ENCODE measurements at places on chromosomes 6 and 20. TPM values are rescaled to one million over a fixed set of nuclear protein-coding genes. Genes with fewer than 3 reads are reported as not detected.

DNA sequence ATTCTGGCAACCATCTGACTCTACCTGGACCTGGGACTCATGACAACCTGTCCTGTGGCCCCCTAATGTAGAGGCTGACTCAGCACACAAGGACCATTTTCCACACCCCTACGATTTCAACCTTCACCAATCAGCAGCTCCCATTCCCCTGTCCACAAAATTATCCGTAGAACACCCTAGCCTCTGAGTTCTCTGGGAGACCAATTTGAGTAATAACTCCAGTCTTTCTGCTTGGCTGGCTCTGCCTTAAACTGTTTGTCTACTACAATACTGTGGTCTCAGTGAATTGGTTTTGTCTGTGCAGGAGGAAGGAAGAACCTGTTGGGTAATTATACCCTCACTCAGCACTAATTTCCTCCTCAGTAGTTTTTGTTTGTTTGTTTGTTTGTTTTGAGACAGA, 99.3 kb upstream of the MRPS10 start:
- peak; percentile 71 for DNase-seq

Gene KHDC1L
- 0.12 TPM for polyA plus RNA-seq

Gene PTGIS
- polyA plus RNA-seq, result 6.8 TPM

GRCh38 chr20:10848810-10849370, 175.1 kb upstream of the JAG1 start:
- peak; percentile 98 for DNase-seq

GRCh38 chr6:35203680-35204079, 10.1 kb upstream of the SCUBE3 start:
- no peak for DNase-seq

GRCh38 chr6:43762966-43763695, 6.9 kb upstream of the VEGFA start:
- DNase-seq, result no peak

DNA sequence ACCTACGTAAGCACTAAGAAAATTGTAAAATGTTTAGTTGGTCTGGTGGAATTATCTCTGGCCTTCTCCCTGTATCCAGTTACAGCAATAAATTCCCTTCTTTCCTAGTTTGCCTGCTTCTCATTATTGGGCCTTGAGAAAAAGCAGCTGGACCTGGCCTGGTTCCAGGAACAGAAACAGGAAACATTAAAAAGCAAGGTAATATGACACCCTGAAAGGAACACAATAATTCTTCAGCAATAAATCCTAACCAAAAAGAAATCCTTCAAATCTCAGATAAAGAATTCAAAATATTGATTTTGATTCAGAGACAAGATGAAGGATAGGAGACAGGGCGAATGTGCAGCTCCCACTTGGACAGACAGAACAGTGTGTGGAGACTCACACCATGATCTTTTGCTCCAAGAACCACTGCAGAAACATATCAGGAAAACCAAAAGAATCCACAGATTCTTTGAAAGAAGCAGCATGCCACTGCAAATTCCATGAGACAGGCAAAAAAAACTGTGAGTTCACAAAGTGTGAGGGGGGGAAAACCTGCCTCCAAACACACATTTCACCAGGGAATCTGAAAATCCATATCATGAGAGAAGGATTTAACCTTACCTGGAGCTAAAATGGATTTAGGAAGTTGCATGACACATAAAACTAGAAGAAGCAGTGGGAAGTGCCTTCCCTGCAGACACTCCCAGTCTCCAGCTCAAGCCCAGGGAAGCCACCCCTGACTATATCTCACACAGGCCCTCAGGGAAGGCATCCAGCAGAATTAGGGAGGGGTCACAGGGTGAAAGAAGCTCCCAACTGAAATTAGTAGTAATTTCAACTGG, 28.9 kb downstream of the TREM1 start:
- peak; percentile 69 for DNase-seq

DNA sequence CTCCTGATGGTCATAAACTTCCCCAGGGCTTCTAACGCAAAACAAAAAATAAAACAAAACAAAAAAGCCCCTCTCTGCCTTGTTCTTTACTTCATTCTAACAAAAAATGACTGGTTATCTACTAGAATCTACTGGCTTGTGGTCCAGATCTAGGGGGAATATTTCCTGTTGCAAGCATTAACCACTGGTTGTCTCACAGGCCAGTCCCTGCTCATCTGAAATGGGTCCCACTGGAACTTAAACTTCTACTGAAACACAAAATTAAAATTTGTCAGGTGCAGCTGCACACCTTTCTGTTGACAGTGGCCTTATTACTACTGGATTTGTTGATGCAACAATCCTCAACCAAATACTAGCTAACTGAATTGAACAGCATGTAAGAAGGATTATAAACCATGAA, 5.5 kb downstream of the SIRPG start:
- DNase-seq, result no peak

GRCh38 chr20:59004763-59005522, 2.1 kb downstream of the CTSZ start:
- no peak for DNase-seq

Gene CRISP3
- not detected for polyA plus RNA-seq

- DNase-seq, result no peak
Observed at GRCh38 chr20:37290158-37290810, 829 bp downstream of the MANBAL start.

Gene FRMD1
- not detected for polyA plus RNA-seq

DNA sequence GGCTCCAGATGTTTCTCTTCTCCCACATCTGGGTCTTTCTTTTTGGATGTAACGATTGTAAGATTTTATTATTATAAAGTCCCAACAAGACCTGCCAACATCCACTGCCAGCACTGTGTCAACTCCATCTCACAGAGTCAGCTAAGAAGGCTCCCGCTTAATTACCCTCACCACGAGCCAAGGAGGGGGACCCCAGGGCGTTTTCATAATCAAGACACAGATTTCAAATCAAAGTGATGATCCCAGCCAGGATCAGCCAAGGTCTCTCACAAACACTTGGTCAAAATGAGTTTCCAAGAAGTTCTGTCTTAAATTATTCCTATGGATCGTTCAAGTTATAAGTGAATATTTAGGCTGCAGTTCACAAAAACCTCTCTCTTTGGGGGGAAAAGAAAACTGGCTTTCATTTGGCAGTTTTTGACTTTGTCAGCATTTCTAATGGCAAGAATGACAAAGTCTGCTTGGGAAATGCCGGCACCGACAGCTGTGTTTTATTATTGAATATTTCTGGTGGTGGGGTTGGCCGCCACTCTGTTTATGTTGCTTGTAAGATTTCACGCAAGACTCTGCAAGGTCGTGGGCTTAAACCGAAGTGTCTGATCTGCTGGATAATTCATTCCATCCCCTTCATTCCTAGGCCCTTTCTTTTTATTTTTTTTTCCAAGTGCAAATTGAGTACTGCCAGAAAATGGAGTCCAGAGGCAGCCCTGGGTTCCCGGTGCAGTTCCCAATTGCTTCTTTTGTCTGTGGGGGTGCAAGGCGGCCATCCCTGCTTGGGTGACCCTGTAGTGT, 170.2 kb upstream of the PMEPA1 start:
- DNase-seq, result no peak

GRCh38 chr6:158506601-158507000, 53.3 kb upstream of the TMEM181 start:
- DNase-seq, result no peak

Gene DAAM2
- 13.0 TPM for polyA plus RNA-seq

DNA sequence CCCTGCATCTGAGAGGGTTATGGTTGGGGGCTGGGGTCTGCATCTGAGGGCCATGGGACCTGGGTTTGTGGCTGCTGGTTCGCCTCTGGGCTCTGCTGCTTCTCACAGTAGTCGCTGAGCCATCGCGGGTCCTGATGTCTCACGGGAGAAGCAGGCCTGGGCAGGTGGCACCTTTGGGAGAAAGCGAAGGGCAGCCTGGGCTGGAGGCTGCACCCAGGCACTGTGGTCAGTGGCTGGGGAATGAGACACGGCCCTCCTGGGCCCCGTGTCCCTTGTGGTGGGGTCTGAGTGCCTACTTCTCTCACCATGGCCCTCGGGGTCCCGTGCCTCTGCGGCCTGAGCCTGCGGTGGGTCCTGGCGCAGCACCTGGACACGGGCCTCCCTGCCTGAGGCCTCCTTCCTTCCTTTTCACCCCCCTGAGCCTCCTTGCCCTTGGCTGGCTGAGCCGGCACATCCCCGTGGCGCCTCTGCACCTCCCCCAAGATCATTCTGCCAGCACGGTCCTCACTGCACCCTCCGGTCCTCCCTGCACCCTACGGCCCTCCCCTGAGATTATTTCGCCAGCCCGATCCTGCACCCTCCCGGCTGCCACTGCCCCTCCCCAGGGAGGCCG, 206.0 kb downstream of the ERMARD start:
- DNase-seq, result no peak
